Vagina (tissue), 2 donors: ENCODE measurements at places on chromosomes 7 and 10. TPM values are rescaled to one million over a fixed set of nuclear protein-coding genes. Genes with fewer than 3 reads are reported as not detected.

DNA sequence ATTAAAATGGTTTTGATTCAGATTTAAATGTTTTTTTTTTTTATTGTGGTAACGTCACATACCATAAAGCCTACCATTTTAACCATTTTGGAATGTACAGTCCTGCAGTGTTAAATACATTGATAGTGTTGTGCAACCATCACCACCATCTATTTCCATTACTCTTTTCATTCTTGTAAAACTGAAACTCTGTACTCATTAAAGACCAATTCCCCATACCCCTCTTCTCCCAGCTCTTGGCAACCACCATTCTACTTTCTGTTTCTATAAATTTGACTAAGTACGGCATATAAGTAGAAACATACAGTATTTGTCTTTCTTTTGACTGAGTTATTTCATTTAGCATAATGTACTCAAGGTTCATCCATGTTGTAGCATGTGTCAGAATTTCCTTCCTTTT lies 96.2 kb downstream of the EXOC4 start:
- no peak for DNase-seq

DNA sequence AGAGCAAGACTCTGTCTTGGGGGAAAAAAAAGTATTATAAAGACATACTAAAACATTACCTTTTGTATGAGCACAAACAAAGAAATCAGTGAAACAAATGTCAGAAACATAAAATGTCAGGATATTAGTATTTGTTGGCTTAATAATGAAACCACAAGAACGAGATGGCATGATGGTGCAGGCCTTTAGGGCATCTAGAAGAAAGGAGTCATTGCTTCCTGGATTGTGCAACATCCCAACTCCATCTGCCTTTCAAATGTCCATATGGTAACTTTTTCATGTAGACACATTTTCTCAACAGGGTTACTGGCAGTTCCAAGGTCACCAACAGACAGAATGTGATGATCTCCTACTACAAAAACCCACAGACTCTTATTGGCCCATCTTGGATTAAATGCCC lies 96.6 kb downstream of the ZNF248 start:
- DNase-seq, result no peak

- DNase-seq, result no peak
Observed at GRCh38 chr7:150850273-150850672, 2.0 kb upstream of the AOC1 start.

PNLIPRP3 gene
- 2.2 TPM for total RNA-seq

GRCh38 chr7:158422196-158422886 lies 165.3 kb downstream of the PTPRN2 start:
- DNase-seq, result no peak

PLPP4 gene
- total RNA-seq, result 2.5 TPM

- DNase-seq, result no peak
Observed at GRCh38 chr10:36336315-36336714, 694.2 kb upstream of the FZD8 start.

DNA sequence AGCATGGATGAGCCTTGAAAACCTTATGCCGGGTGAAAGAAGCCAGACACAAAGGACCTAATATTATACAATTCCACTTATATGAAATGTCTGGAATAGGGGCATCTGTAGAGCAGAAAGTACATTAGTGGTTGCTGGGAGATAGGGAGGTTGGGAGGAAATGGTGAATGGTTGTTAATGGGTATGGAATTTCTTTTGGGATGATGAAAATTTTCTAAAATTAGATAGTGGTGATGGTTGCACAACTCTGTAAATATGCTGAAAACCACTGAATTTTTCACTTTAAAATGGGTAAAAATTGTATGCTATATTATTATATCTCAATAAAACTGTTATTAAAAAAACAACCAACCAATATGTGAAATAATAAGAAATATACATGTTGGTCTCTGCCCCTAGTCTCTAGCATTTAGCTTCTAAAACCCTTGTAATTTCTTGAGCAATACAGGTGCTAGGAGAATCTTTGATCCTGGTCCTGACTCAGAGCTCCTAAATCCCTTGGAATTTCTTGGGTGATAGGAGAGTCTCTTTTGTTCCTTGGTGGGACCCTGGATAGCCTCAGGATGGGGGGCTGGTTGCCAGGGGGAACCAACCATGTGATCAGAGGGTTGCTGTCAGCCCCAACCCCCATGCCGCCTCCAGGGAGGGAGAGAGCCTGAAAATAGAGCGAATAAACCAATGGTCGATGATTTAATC lies 64.0 kb downstream of the TACR2 start:
- DNase-seq, result no peak

LIPF gene
- total RNA-seq, result not detected

DNA sequence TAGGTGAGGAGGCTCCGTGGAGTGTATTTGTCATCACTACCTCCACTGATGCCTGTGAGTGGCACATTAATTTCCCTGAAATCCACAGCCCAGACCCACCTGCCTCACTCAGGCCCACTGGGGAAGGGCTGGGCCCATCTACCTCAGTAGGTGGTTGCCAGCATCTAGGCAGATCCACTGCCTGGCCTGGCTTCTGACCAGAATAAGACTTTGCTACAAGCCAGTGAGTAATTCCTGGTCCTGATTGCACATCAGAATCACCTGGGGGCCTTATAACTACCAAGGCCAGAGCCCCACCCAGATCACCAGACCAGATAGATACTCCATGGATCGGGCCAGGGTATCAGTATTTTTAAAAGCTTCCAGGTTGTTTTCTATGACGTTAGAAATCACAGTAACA lies 37.5 kb upstream of the PLEKHA1 start:
- DNase-seq, result no peak

- DNase-seq, result no peak
Observed at GRCh38 chr10:50992356-50992901, 81.9 kb upstream of the PRKG1 start.

- DNase-seq, result peak; percentile 95
Observed at GRCh38 chr7:47283497-47284131, 298.3 kb downstream of the TNS3 start.

DNA sequence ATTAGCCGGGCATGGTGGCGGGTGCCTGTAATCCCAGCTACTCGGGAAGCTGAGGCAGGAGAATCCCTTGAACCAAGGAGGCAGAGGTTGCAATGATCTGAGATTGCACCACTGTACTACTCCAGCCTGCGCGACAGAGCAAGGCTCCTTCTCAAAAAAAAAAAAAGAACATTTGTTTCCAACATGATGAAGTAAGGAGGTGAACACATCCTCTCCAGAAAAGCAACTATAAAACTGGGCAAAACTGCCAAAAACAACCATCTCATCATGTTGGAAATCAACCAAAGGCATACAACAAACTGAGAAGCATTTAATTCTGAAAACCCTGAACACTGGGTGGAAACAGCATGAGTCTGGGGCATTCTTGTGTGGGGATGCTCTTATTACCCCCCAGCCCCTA lies 14.3 kb downstream of the PRTFDC1 start:
- no peak for DNase-seq

SPDYE16 gene
- total RNA-seq, result not detected

DNA sequence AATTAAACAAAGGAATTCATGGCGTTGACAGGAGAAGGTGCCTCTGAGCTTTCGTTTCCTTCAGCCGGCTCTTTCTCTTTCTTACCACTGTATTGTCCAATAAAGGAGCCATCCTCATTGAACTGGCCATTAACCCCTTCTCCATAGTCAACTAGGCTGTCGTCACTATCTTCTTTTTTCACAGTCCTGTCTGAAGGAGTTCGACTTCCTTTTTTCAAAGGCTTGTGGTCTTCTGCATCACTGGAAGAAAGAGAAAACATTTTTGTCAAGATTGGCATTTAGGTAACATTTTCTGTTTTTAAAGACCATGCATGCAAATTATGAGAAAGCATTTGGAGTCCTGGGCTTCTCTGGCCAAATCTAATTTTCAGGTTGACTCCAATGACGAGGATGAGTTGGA lies 19.7 kb upstream of the LAMB4 start:
- no peak for DNase-seq

- no peak for DNase-seq
Observed at GRCh38 chr10:20288060-20288459, 471.8 kb downstream of the PLXDC2 start.

- no peak for DNase-seq
Observed at GRCh38 chr7:50657341-50657873, 92.2 kb upstream of the DDC start.

- DNase-seq, result no peak
Observed at GRCh38 chr7:134730411-134730829, 49.0 kb upstream of the CALD1 start.
